Stimulated activated CD4-positive, alpha-beta T cell treated with anti-CD3 and anti-CD28 coated beads, Interleukin-2, amount 100 ng/mL, for 48 hours (primary cell): ENCODE measurements at places on chromosomes 7 and 10.

- DNase-seq = no peak
Measured at GRCh38 chr7:26588511-26588910, 275.9 kb downstream of the SKAP2 start.

DNA sequence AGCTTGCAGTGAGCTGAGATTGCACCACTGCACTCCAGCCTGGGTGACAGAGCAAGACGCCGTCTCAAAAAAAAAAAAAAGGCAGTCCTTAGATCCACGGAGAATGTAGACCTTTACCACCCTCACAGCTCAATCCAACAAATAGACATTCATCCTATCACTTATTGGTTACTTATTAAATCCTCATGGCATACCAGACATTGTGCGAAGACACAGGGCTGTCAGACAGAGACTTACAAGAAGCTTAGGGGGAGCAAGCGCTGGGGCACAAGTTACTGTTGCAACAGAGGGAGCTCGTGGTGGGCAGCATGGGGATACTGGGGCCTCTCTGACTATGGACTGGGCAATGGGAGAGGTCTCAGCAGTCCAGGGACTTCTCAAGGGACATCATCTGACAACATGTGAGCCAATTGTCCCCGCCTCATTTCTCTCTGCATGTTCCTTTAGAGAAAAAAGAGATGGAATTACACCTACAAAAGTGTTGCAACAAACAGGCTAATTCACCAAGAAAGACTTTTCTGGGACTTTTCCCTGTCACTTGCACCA is 82.8 kb upstream of the TNS3 start:
- no peak for DNase-seq

DNA sequence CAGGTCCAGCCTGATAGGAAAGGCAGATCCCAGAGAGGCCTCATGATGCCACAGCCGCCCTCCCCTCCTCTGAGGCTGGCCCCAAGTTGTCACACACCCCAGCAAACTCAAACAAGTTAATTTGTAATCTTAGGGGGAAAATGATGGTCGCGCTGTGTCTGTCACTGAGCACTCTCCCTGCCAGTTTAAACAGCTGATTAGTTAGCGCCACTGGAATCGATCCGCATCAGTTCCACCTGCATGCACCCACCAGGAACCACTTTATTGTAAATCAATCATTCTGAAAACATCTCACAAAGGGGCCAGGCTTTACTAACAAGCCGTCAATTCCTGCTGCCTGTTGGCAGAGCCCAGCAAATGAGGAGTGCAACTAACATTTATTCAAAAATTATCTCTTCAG is 870.9 kb downstream of the KCNMA1 start:
- no peak for DNase-seq

GRCh38 chr10:107701943-107702342 is 537.4 kb upstream of the SORCS1 start:
- no peak for DNase-seq

- no peak for DNase-seq
Measured at GRCh38 chr10:17676919-17677318, 33.0 kb downstream of the STAM start.

GRCh38 chr10:49275896-49276295 is 23.1 kb upstream of the C10orf71 start:
- DNase-seq = no peak

DNA sequence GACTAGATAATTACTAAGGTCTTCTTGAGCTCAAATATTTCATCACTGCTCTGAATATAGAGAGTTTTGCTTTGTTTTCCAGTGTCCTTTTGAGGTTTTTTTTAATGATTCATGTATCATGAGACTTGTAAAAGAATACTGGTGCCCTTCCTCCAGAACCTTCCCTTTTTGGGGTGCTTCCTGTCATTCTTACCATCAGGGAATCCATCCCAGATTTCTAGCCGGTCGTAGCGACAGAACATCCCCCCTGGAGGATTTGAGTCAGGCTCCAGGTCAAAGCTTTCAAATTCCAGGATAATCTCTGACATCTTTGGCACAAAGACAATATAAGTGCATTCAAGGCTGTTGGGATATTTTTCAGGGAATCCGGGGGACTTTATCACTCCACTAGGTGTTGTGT is 71.0 kb downstream of the NRP1 start:
- no peak for DNase-seq

GRCh38 chr10:16521311-16522016 is at the start of gene C1QL3:
TSS of gene C1QL3 (minus strand) at chr10:16521879. CDS start at chr10:16521065, 814 bp downstream.
- DNase-seq = peak; percentile 21

DNA sequence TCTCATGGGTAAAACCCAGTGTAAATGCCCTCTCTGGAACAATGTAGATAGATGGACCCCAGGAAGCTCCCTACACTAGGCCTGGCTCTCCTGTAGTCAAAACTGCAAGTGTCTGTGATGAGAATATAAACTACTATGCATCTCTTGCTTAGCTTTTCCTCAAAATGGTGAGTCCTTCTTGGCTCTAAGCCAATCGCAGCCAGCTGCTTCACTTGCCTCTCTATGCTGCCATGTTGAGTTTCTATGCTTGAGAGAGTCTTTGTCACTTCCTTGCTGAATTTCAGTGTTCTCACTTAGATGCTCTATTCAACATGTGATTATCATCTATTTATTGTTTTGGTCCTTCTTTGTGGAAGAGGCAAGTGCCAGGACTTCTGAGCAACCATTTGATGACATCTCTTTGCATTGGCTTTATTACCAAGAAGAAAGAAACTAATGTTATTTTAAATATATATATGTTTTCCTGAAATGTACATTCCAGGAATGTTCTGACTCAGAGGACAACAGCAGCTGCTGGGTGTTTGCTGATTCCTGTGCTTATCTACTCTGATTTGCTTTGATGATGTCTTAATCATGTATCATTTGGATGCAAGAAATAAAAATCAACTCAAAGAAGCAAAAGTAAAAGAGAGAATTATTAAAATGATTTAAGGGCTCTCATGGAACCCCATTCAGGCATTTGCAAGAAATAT is 16.6 kb downstream of the TAS2R40 start:
- DNase-seq = no peak

DNA sequence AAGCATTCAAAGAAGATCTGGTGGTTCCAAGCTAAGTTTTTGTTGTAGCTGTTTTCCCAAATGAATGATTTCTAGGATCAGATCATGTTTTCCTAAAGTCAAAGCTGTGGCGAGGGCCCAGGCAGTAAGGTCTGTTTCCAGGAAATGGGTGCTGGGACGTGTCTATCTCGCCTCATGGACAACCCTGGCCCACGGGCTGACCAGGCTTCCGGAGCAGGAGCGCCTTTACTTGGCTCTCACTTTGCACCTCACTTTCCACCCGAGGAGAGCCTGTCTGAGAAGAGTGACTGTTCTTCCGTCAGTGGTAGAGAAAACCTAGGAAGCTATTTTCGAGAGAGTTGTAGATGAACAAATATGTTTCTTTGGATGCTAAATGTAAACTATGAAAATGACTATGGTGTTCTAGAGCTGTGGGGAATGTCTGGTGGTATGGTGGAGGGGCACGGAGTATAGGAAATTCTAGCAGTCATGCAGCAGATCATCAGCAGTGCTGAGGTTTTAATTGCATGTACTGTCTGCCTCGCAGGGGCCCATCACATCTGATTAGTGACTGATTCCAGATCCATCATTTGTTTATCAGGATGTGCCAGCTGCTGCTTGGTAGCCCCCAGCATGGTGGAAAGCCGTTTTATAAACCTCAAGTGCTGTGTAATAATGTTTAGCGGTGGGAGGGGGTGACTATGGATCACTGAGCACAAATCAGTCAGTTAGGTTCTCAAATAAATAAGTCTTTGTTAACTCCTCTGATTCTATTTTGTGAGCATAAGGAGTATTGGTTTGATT is 66.6 kb downstream of the VWC2 start:
- no peak for DNase-seq

DNA sequence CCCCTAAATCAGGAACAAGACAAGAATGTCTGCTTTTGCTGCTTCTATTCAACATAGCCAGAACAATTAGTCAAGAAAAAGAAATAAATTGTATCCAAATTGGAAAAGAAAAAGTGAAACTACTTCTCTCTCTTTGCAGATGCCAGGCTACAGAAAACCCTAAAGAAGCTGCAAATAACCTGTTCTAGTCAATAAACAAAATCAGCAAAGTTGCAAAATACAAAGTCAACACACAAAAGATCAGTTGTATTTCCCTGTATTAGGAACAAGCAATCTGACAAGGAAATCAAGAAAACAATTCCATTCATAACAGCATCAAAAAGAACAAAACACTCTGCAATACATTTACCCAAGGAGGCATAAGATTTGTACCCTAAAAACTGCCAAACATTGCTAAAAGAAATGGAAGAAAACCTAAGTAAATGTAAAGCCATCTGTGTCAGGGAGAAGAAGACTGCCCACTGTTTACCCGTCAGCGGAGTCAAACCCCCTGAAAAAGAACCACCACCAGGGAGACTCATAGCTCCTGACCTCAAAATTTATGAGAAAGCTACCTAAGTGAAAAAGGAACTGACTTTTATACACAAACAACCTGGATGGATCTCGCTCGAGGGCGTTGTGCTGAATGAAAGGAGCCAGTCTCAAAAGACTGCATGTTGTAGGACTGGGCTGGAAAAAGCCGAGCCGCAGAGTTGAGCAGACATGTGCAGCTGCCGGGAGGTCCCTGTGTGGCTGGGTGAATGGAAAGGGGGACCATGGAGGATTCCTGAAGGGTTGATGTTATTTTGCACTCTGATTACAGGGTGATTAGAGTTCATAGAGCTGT is 263.1 kb downstream of the MAD1L1 start:
- no peak for DNase-seq

GRCh38 chr7:111750878-111751277 is 188.6 kb upstream of the IMMP2L start:
- no peak for DNase-seq

GRCh38 chr7:5435291-5436002 is 11.8 kb upstream of the TNRC18 start:
- DNase-seq = no peak

GRCh38 chr10:117246997-117247671 is 6.2 kb downstream of the SLC18A2 start:
- no peak for DNase-seq
